ENCODE measurements at places on chromosomes 4 and X.

DNA sequence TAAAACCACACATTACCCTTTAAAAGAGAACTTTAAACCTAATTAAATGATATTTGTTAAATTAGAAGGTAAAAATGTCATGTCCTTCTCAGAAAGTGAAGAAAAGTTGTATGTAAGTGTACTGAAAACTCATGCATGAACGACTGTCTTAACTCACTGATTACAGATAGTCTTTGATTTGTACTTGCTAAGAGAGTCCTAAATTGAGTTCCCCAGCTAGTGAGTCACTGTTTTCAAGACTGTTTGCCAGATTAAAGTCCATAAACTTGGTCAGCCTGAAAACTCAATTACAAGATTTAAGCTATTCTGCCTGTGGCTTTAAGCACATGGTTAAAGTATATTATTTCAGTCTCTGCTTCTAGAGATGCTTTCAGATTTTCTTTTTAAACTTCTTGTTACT is 124.9 kb upstream of the ZCCHC13 start:
- no peak for DNase-seq

- no peak for DNase-seq
Measured at GRCh38 chr4:98482503-98482846, 175.9 kb downstream of the TSPAN5 start.

- no peak for DNase-seq
Measured at GRCh38 chr4:11480683-11481082, 52.0 kb upstream of the HS3ST1 start.

DNA sequence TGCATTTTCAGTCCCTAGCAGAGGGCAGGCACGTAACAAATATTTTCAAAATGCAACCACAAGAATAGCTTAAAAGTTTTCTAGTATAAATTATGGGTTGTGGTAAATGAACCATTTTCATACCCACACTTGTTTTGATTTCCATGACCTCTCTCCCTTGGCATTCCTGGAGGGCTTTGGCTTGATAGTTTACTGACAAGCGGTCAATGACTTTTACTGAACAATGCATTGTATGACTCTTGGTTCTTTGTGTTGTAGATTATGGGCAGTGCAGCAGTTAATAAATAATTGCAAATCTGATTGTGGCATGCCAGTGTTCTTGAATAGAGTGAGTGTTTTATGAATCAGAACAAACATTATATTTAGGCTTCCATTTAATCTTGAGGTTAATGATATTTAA is 285.2 kb upstream of the ARX start:
- DNase-seq = no peak

DNA sequence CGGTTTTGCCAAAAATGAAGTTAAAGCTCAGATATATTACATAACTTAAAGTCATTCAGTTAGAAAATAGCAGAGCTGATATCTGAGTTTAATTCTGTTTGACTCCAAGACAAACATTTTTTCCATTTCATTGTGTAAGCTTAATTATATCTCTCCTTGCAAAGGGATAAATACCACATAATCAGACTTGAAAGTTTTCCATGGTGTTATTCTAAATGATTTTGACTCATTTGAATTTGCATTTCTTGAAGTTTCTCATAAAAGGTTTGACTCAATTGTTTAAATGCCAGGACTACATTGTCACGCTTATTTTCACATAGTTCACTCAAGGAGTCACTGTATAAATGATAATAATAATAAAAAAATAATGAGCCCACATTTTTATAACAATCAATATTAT is 39.4 kb upstream of the DDX60 start:
- no peak for DNase-seq

DNA sequence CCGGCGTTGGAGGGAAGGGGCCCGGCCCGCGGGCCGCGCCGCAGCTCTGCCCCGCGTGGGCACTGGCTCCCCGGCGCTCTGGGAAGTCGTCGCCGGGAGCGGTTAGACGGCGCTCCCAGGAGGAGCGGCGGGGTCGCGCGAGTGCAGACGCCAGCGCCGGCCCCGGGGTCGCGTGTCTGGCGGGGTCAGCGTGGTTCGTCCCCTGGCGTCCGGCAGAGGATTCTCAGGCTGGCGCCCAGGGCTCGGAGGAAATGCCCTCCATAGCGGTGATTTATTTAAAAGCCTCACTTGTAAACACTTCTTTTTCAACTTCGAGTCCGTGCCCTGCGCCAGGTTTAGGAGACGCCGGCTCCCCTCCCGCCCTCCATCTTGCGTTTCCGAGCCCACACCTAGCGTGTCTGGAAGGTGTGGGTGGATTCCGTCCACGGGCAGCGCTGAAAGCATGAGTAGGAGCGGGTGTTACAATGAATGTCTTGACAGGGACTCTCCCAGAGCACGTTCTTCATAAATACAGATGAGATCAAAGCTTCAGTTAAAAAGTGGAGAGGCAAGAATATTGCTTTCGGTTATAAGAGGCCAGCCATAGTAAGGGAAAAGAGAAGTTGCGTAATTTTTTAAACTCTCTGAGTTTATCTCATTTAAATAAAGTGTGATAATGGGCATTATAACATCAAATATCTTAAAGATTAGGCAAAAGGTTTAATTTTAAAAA is 692 bp downstream of the FAM241A start:
- DNase-seq = peak; percentile 71

DNA sequence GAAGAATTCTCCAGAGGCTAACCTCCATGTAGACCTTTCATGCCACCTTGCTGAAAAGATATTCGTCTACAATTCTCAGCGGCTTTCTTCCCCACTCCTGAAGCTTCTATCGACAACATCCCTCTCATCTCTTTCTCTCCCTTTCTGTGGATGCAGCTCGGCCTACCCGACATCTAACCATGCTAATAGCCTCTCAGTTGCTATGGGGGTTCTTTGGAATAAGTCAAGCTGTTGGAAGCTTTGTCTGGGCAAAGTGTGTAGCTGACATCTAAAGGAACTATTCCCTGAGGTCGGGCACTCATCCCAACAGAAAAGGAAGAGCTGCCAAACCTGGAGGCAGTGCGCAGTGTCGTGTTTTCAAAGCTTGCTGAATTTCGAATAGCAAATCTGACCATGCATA is 192.1 kb downstream of the RBMX2 start:
- no peak for DNase-seq

DNA sequence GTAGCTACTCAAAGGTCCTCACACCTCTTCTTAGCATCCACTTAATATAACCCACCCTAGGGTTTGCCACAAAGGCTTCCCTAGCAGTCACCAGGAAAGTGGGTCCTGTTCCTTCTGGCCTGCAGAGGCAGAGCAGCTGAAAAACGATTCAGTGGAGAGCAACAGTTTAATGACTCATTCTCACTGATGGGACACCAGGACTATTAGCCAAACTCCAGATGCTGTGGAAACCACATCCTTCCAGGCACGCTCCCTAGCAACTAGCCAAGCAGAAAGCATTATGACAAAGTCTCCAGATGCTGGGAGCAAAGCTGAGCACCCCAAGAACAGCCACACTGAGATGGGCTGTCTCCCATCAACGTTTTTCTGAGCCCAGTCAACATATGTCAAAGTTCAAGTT is 30.3 kb upstream of the UTP14A start:
- DNase-seq = no peak

DNA sequence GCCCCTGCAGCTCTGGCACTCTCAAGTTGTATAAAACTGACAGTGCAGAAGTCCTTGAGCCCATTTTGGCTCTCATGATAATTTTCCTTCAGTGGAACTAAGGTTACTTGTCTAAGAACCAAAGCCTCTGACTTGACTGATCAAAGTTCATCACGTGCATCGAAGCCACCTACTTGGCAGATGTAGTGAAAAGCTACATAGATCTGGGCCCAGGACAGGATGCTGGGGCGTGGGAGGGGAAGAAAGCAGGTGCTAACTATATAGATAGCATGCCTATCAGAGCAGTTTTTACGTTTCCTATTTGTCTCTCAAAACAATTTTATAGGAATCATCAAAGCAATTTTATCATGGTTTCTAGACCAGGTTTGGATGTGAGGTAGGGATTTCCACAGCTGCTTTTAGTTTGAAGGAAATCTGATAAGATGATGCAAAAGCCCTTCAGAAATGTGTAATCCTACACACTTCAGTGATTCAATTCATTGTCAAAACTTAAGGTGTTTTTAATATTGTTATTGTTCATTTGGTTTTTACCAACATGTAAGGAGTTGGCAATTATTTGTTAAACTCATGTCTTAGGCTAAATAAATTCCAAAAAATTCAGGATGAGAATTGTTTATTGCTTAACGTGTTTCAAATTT is 1.2 kb upstream of the CD40LG start:
- peak; percentile 42 for DNase-seq

DNA sequence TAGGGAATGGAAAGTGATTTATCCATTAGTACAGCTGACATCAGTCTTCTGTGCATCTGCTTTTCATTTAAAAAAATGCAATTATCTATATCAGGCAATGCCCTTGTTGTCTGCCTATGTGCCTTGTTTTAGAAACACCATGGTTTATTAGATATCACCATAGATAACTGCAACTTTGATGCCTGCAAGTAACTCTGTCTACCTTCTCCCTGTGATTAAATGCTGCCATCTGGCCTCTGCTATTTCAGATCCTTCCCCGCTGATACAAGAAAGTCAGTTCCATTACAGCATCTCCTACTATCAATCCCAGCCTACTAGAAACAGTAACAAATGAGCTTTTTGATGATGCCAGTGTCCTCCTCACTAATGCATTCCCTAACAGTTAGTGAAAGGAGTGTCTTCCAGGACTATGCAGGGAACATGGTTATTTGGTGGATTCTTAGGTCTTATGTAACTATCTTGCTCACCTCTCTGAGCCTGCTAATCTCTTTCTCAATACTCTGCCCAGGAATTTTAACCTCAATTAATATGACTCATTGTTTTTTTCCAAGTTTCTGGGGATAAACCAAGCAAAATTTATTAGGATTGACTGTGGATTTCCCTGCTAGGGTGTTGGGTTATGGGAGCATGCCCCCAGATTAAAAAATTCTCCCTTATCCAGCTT is 444.9 kb downstream of the RAPGEF2 start:
- DNase-seq = no peak

DNA sequence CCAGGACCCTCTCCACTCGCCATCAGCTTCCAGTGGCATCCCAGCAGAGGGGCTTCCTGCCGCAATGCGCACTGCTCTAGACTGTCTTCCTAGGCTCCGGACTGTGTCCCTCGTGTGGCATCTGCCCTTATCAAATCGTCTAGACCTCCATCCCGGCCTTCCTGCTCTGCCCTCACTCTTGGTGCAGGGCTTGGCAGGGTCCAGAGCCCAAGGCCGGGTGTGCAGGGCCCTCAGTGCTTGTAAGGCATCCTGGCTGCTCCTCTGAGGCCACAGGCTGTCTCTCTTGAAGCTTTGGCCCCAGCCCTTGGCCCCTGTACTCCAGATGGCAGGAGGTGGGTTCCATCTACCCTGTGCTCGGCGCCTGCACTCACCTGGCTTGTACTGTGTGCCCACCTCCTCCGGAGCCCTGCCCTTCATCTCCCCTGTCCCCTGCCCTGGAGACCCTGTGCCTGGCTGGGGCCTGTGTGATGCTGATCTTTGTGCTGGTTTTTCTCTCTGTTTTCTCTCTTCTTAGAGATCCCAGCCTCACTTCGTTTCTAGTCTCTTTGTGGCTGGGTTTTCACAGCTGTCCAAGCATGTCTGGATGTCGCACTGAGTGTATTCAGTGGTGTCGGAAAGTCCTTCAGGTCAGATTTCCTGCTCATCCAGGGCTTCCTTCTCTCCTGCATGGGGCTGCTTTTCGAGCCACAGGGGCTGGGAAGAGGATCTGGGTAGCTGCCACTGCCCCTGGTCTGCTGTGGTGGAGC is 3.7 kb upstream of the TREX2 start:
- no peak for DNase-seq

GRCh38 chr4:174362340-174362739 is 78.6 kb downstream of the CEP44 start:
- DNase-seq = no peak

DNA sequence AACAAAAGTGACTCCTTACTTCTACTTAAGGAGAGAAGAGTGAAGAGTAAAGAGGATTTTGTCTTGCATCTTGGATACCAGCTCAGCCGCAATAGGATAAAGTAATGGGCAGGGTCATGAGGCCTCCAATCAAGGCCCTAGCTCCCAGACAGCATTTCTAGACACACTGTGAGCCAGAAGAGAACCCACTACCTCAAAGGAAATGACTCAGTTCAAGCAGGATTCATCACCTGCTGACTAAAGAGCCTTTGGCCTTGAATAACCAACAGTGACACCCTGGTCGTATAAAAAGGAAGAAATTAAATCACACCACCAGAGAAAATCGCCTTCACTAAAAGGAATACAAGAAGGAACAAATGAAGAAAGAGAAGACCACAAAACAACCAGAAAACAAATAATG is 416.1 kb downstream of the PCDH18 start:
- DNase-seq = no peak

DNA sequence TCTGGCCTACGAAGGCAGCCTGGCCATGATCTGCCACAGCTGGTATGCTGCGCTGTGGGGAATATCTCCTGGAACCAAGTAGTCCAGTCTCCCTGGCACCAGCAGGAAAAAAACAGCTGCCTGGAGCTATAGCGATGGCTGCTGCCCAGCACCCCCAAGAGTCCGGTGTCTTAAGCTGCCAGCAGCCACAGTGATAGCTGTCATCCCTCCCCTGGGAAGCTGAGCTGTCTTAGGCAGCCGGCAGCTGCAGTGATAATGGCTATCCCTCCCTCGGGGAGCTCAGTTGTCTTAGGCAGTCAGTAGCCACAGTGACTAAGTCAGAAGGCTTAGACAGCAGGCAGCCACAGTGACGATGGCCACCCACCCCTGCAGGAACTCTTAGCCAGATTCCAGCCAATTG is 205.1 kb downstream of the STPG2 start:
- DNase-seq = no peak

DNA sequence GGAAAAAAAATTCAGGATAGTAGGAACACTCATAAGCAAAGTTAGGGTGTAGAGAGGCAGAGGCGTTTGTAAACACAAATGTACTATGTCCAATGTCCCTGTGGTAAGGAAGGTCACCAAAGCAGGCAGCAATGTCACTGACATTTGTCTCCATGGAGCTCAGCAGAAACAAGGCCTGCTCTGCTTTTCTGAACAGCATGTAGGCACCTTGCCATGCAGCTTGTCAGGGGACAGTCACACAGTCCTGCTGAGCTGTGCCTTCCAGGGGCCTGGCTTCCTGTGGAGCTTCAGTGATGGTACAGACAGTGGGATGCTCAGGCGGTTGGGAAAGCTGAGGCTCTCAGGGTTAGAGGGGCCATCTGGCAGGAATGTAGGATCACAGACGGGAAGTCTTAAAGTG is 74.5 kb upstream of the HS3ST1 start:
- no peak for DNase-seq

DNA sequence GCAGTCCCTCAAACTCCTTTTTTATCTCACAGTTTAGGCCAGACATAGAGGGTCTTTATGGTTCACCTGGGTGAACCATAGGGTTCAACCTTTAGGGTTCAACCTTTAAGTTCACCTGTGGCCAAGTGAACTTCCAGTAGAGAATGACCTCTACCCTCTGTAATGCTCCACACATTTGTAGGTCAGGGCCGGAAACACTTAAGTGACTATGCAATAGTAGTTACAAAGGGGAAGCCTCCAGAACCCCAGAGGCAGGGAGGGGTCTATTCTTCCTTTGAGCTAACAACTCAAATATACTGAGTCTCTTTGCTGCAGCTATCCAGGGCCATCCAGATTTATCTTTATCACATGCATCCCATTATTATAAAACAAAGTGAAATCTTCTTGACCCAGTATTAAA is 100.0 kb downstream of the LARP1B start:
- DNase-seq = no peak
